Left cardiac atrium (tissue), 4 donors: ENCODE measurements at places on chromosomes 6 and 20.

DNA sequence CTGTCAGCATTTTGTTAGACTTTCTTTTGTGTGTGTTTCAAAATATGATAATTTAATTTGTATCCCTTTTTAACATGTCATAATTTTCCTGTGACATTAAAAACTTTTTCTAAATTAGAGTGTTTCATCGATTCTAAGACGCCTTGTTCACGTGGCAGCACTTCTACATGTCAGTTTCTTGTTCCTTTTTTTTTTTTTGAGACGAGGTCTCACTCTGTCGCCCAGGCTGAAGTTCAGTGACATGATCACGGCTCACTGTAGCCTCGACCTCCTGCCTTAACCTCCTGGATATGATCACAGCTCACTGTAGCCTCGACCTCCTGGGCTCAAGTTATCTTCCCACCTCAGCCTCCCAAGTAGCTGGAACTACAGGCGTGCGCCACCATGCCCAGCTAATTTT lies 27.6 kb upstream of the ADRM1 start:
- no peak for DNase-seq

DNA sequence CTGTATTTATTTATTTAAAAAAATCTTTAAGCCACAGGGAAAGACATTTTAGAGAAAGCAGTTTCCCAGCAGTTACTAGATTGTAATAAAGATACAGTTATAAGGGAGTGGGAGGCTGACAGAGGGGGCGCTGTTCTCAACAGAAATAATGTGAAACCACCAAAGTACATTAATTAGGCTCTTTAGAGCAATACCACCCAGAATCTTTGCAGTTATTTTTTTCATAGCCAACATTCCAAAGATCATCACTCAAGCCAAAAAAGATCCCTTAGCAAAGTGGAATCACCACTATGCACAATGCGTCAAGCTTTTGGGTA lies 331.3 kb upstream of the DEFB112 start:
- no peak for DNase-seq

GRCh38 chr20:34222208-34222607 lies 19.0 kb upstream of the ASIP start:
- DNase-seq = no peak

DNA sequence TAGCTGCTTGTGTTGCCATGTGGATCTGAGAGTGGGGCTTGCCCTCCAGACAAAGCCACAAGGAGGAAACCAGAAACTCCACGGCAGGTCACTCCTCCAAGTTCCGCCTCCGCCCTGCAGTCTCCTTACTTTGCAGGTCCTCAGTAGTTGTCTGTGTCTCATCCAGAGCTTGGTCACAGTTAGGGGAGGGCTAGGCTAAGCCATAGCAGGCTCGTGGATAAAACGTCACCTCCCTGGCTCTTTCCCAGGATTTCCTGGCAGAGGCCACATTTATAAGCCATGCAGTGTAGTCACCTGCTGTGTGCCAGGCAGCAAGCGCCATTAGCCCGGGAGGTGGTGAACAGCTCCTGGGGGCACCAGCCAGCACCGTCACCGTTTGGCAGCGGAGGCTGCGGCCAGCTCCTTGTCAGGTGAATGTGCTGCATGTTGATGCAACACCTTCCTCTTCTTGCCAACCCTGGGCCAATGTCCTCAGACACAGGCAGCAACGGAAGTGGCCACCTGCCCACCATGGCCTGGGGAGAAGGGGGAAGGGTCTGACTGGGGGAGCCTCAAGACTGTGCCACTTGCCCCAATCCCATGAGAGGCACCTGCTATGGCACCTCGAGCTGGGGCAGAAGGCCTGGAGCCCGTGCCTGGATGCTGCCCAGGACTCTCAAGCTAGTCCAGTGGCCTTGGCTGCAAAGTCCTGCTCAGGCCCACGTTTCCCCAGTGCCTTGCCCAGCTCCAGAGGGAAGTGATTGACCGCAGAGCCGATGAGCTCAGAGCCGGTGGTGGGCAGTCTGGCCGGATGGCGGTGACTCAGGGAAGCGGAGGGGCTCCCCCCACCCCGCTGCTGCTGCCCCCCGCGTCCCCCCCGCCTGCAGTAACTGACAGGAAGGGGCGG lies 39.0 kb upstream of the SLCO4A1 start:
- peak; percentile 72 for DNase-seq

DNA sequence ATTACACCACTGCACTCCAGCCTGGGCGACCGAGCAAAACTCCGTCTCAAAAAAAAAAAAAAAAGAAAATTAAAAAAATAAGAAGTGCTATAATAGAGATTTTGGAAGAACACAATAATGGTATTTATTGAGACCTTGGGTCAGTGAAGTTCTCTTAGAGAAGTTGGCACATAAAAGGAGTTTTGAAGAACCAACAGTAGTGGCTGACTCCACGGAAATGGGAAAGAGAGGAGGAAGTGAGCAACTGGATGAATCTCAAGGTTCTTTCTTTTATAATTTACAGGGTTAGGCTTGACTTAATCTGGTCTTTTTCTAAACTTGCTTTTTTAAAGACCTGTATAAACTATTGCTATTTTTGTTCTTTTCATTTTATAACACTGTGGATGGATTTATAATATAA lies 52.8 kb downstream of the TOMM6 start:
- DNase-seq = no peak

GRCh38 chr20:1214838-1215261 lies 11.0 kb upstream of the RAD21L1 start:
- no peak for DNase-seq

- DNase-seq = no peak
Measured at GRCh38 chr6:118704915-118705314, 53.5 kb upstream of the CEP85L start.

- peak; percentile 79 for DNase-seq
Measured at GRCh38 chr6:43771858-43772680, 2.1 kb downstream of the VEGFA start.

DNA sequence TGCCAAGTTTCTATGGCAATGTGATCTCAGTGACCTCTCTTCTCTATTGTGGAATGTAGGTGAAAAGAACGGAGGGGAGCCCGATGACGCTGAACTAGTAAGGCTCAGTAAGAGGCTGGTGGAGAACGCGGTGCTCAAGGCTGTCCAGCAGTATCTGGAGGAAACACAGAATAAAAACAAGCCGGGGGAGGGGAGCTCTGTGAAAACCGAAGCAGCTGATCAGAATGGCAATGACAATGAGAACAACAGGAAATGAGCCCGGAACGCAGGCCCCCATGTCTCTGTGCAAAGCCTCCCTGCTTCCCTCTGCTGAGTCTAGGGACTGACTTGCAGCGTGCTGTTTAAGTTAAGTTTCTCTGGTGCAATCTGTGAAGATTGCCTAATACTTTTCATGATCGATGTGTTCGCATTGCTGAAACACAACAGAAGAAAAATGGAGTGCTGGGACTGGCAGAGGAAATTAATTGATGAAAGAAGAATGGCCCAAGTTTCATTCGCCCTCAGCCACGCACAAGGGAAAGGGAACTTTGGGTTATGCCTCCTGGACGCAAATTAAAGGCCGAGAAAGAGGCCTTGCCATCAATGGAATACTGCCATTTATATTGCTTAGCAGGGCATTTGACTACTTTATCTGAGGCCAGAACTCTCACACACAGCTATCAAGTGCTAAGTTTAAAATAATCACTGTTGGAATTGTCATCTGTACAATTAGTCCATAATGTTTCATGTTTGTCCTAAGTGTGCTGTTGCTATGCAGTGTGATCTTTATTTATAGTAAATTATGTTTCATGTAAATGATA lies 146.4 kb downstream of the AKAP7 start:
- DNase-seq = peak; percentile 29

- no peak for DNase-seq
Measured at GRCh38 chr6:1598886-1599285, 10.8 kb upstream of the FOXC1 start.
